ENCODE measurements at places on chromosomes 16 and 17.

DNA sequence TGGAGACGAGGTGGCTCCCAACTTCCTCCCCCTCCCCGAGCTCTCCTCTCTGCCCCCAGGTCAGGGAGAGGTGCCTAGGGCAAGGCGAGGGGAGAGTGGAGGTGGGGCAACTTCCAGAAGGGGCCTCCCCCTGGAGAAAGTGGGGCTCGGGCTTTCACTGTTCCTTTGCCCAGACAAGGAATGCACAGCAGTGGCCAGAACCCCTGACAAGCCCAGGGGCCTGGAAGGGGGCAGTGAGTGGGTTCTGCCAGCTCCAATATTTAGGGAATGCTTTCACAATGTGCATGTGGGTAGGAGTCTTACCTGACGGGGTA, 11.7 kb upstream of the SP2 start:
- no peak for DNase-seq

DNA sequence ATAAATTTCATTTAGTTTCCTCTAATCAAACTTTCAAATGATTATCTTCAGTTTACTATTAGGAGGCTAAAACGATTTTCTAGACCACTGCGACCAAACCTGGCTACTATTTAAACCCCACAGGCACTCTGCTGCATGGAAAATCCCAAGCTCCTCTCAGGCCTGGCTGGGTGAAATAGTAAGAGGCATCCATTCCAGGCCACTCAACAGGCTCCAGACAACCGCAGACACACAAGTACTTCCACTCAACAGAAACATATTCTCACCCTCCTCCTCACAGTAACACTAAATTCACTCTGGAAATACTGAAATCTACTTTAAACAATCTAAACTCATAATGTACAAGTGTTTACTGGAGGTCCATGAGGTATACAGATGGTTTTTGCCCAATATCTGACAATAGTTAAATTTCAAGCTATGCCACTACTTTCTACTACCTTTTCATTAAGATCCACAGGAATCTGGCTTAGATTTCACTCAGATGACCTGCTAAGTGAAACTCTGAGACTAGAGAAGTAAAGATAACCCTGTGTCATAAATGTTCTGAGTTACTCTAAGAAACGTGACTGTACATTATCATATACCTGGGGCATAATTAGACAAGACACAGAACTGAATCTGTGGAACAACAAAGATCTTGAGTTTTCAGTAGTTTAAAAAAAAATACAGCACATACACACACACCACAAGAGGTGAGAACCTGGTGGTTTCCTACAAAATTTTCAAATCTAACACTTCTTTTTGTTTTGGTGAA, 10.4 kb downstream of the VPS53 start:
- no peak for DNase-seq

DNA sequence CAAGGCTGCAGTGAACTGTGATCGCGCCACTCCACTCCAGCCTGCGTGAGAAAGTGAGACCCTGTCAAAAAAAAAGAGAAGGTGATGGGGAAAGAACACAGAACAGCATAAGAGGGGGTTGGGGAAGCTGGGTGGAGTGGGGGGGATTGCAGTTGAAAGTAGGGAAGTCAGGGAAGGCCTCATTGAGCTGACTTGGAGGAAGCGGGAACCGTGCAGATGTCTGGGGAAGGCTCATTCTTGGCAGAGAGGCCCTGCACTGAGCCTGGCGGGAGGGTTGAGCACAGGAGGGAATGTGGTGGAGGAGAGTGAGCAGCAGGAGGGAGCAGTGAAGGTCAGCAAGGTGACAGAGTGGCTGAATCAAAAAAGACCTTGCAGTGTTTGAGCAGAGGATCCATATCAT, 26.9 kb downstream of the IL4R start:
- no peak for DNase-seq

DNA sequence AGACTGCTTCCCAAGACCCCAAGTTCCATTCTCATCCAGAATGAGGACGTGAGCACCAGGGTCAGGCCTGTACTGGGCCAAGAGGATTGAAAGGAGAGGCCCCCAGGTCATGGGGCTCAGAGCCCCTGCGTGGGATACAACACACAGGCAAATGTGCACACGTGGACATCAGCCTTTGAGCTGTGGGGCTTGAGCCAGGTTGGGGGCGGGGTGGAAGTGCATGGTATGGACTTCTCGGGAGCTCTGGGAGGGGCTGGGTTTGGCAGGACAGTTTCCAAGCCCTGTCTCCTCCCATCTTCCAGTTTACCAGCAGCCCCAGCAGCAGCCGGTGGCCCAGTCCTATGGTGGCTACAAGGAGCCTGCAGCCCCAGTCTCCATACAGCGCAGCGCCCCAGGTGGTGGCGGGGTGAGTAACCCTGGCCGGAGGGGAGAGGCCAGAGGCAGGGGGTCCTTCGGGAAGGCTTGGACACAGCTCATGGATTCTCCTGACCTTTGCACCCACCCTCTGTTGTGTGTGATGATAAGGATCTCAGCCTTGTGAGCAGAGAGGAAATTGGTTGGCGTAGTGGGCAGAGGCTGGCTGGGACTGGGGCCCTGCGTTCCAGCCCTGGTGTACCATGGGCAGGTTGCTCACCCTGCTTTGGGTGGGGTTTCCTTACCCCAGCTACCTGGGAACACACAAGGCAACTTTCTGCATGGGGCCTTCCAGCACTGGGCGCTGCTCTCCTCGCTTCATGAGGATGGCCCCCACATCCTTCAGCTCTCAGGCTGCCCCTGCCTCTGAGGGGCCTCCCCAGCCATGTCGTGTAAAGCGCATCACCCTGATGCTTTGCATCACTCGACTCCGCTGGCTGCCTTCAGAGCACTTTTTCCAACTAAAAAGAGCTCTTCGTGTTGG, 10.4 kb upstream of the LASP1NB start:
- DNase-seq, result peak; percentile 40

GRCh38 chr16:20760346-20760745, 3.5 kb upstream of the ACSM3 start:
- peak; percentile 72 for DNase-seq
